Gastrocnemius medialis (tissue), 4 donors: ENCODE measurements at places on chromosomes 11 and 22. TPM values are rescaled to one million over a fixed set of nuclear protein-coding genes. Genes with fewer than 3 reads are reported as not detected.

GRCh38 chr11:119167933-119168332 is 592 bp upstream of the NLRX1 start:
- H3K4me3 ChIP-seq = no peak overlapping the region
- no peak overlapping the region for H3K27ac ChIP-seq
- DNase-seq = no peak
- peaks cover 3% of the 10 kb centered on the region for H3K36me3 ChIP-seq
- peaks cover 8% of the 10 kb centered on the region for H3K4me1 ChIP-seq

The CDC42BPG gene
- not detected for total RNA-seq

- no peak overlapping the region for H3K4me3 ChIP-seq
- no peaks in the 10 kb centered on the region for H3K27me3 ChIP-seq
- H3K36me3 ChIP-seq = no peaks in the 10 kb centered on the region
- H3K4me1 ChIP-seq = no peaks in the 10 kb centered on the region
- no peak overlapping the region for H3K27ac ChIP-seq
These were observed 48.0 kb downstream of the MYO7A start for GRCh38 chr11:77175869-77176539.

GRCh38 chr11:15563054-15563453 is 448.3 kb downstream of the INSC start:
- no peaks in the 10 kb centered on the region for H3K4me1 ChIP-seq
- H3K27ac ChIP-seq = no peak overlapping the region
- H3K36me3 ChIP-seq = no peaks in the 10 kb centered on the region
- no peak overlapping the region for H3K4me3 ChIP-seq
- DNase-seq = no peak

The RFPL3 gene
- total RNA-seq = not detected
